Activated CD4-positive, alpha-beta T cell treated with anti-CD3 and anti-CD28 coated beads, Interleukin-2, amount 10 ng/mL, durations not matched to agents 7 days and 5 days (primary cell): ENCODE measurements at places on chromosomes 13 and 19. TPM values are rescaled to one million over a fixed set of nuclear protein-coding genes. Genes with fewer than 3 reads are reported as not detected.

KCNJ14 gene
- 1.0 TPM for total RNA-seq

XAB2 gene
- total RNA-seq = 50.0 TPM

ZGLP1 gene
- total RNA-seq = 3.4 TPM

PGPEP1 gene
- 24.1 TPM for total RNA-seq

TMPRSS9 gene
- total RNA-seq = not detected

INSL3 gene
- 6.8 TPM for total RNA-seq

TUBA3C gene
- not detected for total RNA-seq

STOML3 gene
- not detected for total RNA-seq

KIR3DL1 gene
- not detected for total RNA-seq

MYO16 gene
- total RNA-seq = not detected

VAV1 gene
- 123 TPM for total RNA-seq

DNA sequence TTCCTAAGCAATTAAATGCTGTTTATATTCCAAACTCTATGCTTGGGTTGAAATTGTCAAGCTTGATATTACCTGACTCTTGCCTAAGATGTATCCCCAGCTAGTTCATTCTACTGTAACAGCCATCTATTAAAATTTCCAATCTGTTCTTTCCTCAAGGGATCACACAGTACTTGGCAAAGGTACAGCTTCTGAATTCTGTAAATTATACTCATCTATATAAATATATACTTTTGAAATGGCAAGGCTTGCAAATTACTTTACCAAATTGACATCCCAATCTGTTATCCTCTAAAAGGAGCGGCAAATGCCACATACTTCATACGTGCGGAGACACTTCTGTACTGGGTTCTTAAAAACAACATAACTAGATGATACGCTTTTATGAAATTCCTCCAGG lies 330.2 kb downstream of the DNAJC15 start:
- no peak overlapping the region for H3K4me3 ChIP-seq
- no peaks in the 10 kb centered on the region for H3K36me3 ChIP-seq
- no peak for DNase-seq

DNA sequence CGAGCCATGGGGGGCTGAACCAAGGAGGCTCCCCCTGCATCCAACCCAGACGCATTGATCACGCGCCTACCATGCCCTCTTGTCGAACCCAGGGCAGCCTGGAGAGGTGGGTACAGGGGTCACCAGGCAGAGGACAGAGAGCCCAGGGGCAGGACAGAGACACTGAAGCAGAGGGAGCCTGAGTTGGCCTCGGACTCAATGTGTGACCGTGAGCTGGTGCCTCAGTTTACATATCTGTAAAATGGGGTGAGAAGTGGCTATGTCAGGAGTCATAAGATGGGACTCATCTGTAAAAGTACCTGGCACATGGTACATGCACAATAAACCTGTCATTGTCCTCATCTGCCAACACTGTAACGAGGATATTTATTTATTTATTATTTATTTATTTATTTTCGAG lies 24.1 kb upstream of the NFIC start:
- H3K4me3 ChIP-seq = no peak overlapping the region
- peaks cover 8% of the 10 kb centered on the region for H3K4me1 ChIP-seq
- no peak for DNase-seq
- H3K36me3 ChIP-seq = no peaks in the 10 kb centered on the region
- no peaks in the 10 kb centered on the region for H3K27me3 ChIP-seq

GRCh38 chr19:34976611-34977010 lies 12.6 kb upstream of the ZNF792 start:
- no peak overlapping the region for H3K4me3 ChIP-seq
- no peak for DNase-seq
- H3K36me3 ChIP-seq = peaks cover 8% of the 10 kb centered on the region
- H3K27me3 ChIP-seq = no peaks in the 10 kb centered on the region

DNA sequence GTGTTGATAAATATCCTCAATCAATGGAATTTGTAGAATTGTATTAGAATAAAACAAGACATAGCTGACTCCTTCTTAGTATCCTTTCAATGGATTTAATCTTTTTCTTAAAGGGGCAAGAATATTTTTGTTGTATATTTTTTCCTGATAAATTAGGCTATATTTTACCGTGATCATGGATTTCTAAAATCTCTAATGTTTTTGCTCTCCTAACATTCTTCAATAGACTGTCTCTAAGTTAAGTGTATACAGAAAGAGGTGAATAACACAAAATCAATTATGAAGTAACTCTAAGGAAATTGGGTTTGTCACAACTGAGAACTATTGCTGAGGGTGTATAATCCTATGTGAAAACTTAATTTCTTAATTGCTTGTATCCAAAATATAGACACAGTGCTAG lies at the start of gene OR7E24:
OR7E24 (plus strand) TSS at position 301 of the 400 bp plus-strand sequence. CDS start 114 bp downstream, outside the sequence.
- H3K27ac ChIP-seq = no peak within 1 kb of the TSS
- H3K27me3 ChIP-seq = no peaks in the 10 kb centered on the region
- peaks cover 2% of the 10 kb centered on the region for H3K36me3 ChIP-seq
- no peak for DNase-seq

- no peak overlapping the region for H3K4me3 ChIP-seq
- H3K4me1 ChIP-seq = peaks cover 15% of the 10 kb centered on the region
- no peak for DNase-seq
- no peak overlapping the region for H3K27ac ChIP-seq
- H3K27me3 ChIP-seq = peaks cover 26% of the 10 kb centered on the region
Observed at GRCh38 chr13:21079221-21079620, 17.8 kb upstream of the LATS2 start.

GRCh38 chr13:78129359-78129758 lies 210.7 kb upstream of the EDNRB start:
- H3K36me3 ChIP-seq = no peaks in the 10 kb centered on the region
- no peak for DNase-seq
- no peaks in the 10 kb centered on the region for H3K4me1 ChIP-seq
- no peak overlapping the region for H3K27ac ChIP-seq
- peaks cover 6% of the 10 kb centered on the region for H3K27me3 ChIP-seq

DNA sequence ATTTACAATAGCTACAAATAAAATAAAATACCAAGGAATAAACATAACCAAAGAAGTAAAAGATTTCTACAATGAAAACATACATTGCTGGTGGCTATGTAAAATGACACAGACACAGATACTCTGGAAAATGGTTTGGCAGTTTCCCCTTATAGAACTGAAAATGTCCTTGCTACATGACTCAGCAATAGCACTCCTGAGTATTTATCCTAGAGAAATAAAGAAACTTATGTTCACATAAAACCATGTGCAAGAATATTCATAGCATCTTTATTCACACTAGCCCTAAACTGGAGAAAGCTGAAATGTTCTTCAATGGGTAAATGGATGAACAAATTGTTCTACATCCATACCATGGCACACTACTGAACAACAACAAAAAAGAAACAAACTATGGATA lies 100.2 kb upstream of the RFC3 start:
- no peak for DNase-seq
- H3K4me1 ChIP-seq = peaks cover 5% of the 10 kb centered on the region
- H3K36me3 ChIP-seq = no peaks in the 10 kb centered on the region

GRCh38 chr13:114234266-114234644 lies 442 bp upstream of the CDC16 start:
- H3K4me1 ChIP-seq = peaks cover 34% of the 10 kb centered on the region
- peak overlapping the region; percentile 92 for H3K27ac ChIP-seq
- peaks cover 3% of the 10 kb centered on the region for H3K27me3 ChIP-seq
- peak overlapping the region; percentile 80 for H3K4me3 ChIP-seq
- H3K36me3 ChIP-seq = peaks cover 19% of the 10 kb centered on the region
- DNase-seq = no peak

DNA sequence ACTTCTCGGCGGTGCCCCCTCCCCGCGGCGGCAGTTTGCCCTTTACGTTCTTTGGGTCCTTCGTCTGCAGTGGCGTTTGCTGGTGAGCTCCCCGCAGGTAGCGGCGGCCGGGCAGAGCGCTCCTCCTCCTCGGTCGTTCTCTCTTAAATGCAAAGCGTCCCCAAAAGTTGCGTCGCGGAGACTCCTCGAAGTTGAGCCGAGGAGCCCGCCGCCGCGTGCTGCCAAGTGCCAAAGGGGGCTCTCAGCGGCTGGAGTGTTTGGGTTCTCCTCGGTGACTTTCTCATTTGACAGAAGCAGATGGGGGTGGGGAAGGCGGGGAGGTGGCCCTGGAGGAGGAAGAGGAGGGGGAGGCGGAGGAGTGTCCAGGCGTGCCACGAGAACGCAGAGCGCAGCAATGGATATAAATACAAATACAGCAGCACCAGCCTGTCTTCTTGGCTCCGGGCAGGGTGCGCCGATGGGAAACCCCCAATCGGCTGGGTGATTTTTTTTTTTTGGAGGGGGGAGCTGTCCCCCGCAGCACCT lies at the start of gene SOX21:
SOX21 (minus strand) TSS at position 259 of the 525 bp plus-strand sequence. CDS start 496 bp downstream, outside the sequence.
- peaks cover 2% of the 10 kb centered on the region for H3K36me3 ChIP-seq
- DNase-seq = no peak
- H3K27me3 ChIP-seq = peaks cover 77% of the 10 kb centered on the region
- peak within 1 kb of the TSS; percentile 54 for H3K4me3 ChIP-seq

DNA sequence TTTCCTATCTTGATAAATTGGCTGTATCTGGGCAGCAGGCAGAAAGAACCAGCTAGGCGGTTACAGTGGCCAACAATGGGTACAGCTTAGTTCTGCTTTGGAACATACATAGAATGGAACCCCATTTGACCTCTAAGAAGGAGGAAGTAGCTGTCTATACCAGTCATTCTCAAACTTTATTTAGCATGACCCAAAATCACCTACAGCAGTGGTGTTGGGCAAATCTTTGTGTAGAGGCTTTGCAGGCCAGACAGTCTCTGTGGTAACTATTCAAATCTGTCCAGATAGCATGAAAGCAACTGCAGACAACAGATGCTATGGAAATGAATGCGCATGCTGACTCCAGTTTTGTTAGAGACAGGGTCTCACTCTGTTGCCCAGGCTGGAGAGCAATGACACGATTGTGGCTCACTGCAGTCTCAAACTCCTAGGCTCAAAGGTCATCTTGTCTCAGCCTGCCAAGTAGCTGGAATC lies 12.0 kb upstream of the KCNC3 start:
- H3K4me3 ChIP-seq = no peak overlapping the region
- peaks cover 12% of the 10 kb centered on the region for H3K4me1 ChIP-seq
- no peak for DNase-seq
- no peak overlapping the region for H3K27ac ChIP-seq

DNA sequence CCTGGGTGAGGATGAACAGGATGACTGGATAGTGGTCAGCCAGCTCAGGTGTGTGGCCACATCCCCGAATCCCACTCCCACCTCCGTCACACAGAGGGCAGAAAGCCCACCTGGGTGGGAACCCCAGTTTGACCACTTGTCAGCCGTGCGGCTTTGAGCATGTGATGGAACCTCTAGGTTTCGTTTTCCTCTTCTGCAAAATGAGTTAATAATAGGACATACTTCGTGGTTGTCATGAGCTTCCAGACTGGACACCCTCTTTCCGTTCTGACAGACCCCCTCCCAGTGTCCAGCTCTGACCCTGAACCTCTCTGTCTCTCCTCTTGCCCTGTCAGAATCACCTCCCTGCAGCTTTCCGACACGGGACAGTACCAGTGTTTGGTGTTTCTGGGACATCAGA lies 1.8 kb downstream of the AXL start:
- no peak overlapping the region for H3K4me3 ChIP-seq
- H3K4me1 ChIP-seq = peaks cover 10% of the 10 kb centered on the region
- no peaks in the 10 kb centered on the region for H3K36me3 ChIP-seq
- DNase-seq = no peak
- peaks cover 47% of the 10 kb centered on the region for H3K27me3 ChIP-seq

DNA sequence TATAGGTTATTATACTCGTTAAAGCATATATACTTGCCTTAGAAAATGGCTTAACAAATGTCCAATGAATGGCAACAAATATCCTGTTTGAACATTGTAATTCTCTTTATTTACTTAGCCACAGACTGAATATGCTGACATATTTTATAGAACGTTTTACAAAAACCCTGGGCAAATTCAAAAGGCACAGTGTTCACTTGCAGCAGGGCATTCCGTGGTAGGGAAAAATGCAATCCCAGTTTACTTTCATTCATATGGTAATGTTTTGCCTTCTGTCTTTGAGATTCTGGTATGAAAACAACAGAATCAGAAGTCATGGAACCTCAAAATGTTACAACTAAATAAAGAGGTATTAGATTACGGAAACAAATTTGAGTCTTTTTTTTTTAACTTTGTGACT lies 56.2 kb upstream of the MYCBP2 start:
- H3K27ac ChIP-seq = no peak overlapping the region
- no peak for DNase-seq
- H3K4me1 ChIP-seq = no peaks in the 10 kb centered on the region
- no peaks in the 10 kb centered on the region for H3K36me3 ChIP-seq
- no peak overlapping the region for H3K4me3 ChIP-seq

DNA sequence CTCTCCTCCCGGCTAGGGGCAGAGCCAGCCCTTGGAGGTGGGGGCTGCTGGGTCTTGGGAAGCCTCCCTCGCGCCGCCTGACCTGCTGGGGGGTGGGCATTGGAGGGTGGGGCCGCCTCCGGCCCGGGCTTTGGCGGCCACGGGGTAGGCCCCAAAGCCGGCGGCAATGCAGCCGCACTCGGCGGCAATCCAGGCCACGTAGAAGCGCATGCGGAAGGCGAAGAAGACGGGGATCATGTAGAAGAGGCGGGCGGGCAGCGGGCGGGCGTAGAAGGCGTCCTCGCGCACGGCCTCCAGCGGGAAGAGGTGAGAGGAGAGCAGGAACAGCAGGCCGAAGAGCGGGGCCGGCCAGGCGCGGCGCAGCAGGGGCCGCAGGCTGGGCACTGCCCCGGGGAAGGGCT lies 7.7 kb upstream of the TMC4 start:
- DNase-seq = no peak
- H3K4me3 ChIP-seq = no peak overlapping the region
- H3K27ac ChIP-seq = no peak overlapping the region
- peaks cover 11% of the 10 kb centered on the region for H3K36me3 ChIP-seq
- H3K4me1 ChIP-seq = peaks cover 1% of the 10 kb centered on the region

- H3K4me3 ChIP-seq = no peak overlapping the region
- H3K36me3 ChIP-seq = no peaks in the 10 kb centered on the region
- H3K4me1 ChIP-seq = peaks cover 2% of the 10 kb centered on the region
- no peak for DNase-seq
- no peak overlapping the region for H3K27ac ChIP-seq
Observed at GRCh38 chr13:32821149-32821688, 195.0 kb upstream of the KL start.

GRCh38 chr13:83906240-83906820 lies 24.1 kb upstream of the SLITRK1 start:
- no peaks in the 10 kb centered on the region for H3K36me3 ChIP-seq
- DNase-seq = no peak
- no peak overlapping the region for H3K27ac ChIP-seq
- H3K27me3 ChIP-seq = no peaks in the 10 kb centered on the region
- no peak overlapping the region for H3K4me3 ChIP-seq
- no peaks in the 10 kb centered on the region for H3K4me1 ChIP-seq

GRCh38 chr19:45821570-45821969 lies 6.5 kb upstream of the RSPH6A start:
- peaks cover 14% of the 10 kb centered on the region for H3K36me3 ChIP-seq
- H3K27me3 ChIP-seq = no peaks in the 10 kb centered on the region
- no peak for DNase-seq
- no peak overlapping the region for H3K4me3 ChIP-seq
- no peak overlapping the region for H3K27ac ChIP-seq
- H3K4me1 ChIP-seq = peaks cover 7% of the 10 kb centered on the region

GRCh38 chr13:20749377-20749776 lies 24.4 kb downstream of the EEF1AKMT1 start:
- H3K36me3 ChIP-seq = peaks cover 31% of the 10 kb centered on the region
- no peak overlapping the region for H3K27ac ChIP-seq
- H3K27me3 ChIP-seq = no peaks in the 10 kb centered on the region
- no peak overlapping the region for H3K4me3 ChIP-seq
- DNase-seq = no peak

- peaks cover 29% of the 10 kb centered on the region for H3K4me1 ChIP-seq
- no peak overlapping the region for H3K4me3 ChIP-seq
- DNase-seq = no peak
- H3K27ac ChIP-seq = no peak overlapping the region
- H3K27me3 ChIP-seq = no peaks in the 10 kb centered on the region
Observed at GRCh38 chr19:58394821-58395219, 636 bp upstream of the RNF225 start.
